ENCODE measurements at places on chromosomes 4 and X.

GRCh38 chr4:119517361-119518229 is 111.0 kb downstream of the PDE5A start:
- DNase-seq = no peak

- DNase-seq = no peak
Measured at GRCh38 chr4:6020613-6021012, 2.4 kb upstream of the C4orf50 start.

DNA sequence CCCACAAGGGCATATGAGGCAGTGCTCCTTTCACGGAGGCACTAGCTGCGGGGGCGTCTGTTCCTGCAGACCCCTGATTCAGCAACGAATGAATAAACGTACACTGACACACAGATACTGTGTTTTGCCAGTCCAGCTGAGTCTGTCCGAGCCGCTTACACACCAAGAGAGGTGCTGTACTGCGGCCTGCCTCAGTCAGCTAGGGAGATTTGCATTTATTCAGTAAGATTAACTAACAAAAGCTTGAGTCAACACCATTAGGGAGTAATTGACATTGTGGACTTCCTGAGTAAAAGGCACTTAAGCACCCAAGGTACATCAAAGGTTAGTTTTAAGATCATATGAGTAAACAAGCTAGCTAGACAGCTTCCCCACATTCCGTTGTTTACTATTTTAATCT is 31.0 kb upstream of the BEX4 start:
- no peak for DNase-seq

- DNase-seq = no peak
Measured at GRCh38 chr4:71830497-71831190, 46.8 kb upstream of the GC start.

DNA sequence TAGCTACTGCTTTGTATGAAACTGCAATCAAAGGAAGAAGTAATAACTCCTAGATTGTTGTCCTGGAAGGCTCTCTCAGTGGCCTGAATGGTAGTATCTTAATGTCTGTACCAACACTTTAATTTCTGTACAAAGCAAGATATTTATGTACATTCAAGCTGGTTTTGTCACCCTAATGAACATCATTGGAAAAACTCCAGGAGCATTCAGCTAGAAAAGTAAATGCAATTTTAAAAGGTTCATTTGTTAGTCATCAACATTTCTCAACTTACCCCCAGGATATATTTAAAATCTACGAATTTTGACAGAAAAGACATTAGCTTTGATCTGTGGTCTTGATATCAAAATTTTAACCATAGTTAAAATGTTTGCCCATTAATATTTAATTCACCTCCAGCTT is 80.0 kb upstream of the FGF13 start:
- DNase-seq = no peak

DNA sequence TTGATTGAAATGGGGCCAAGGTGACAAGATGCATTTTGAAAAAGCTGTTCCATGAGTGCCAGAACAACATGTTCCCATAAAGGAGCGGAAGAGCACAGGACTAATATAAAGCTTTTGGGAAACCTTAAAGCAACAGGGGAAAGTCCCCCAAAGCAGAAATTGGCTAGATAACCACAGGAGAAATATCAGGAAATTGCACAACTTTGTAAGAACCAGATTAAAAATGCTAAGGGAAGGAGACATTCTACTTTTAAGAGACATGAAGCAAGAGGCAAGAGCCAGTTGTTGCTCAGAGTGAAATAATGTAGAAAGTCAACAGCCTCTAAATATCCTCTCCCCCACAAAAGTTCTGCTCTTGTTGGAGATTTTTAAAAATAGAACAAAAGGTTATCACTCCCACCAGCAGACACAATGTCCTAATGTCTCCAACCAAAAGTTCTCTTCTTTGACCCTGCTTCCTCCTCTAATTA is 85.2 kb upstream of the LNX1 start:
- DNase-seq = no peak

GRCh38 chr4:23970201-23970850 is 80.5 kb upstream of the PPARGC1A start:
- no peak for DNase-seq

DNA sequence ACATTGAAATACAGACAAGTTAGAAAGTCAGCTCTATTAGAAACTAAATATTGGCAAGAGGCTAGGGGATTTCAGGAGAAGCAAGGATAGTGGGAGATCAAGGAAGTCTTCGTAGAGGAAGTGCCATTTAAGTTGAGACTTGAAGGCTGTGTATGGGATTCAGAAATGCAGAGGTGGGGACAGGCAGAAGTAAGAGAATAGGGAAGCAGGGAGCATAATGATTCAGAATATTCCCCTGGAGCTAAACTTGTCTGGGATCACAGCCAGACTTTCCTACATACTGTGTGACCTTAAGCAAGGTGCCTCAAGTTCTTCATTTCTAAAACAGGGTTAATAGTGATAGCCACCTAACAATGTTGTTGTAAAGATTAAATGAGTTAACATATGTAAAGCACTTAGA is 108.8 kb downstream of the DDIT4L start:
- no peak for DNase-seq

- no peak for DNase-seq
Measured at GRCh38 chr4:25817059-25817681, 45.6 kb downstream of the SEL1L3 start.

GRCh38 chr4:151323667-151324066 is 1.7 kb downstream of the SH3D19 start:
- no peak for DNase-seq

DNA sequence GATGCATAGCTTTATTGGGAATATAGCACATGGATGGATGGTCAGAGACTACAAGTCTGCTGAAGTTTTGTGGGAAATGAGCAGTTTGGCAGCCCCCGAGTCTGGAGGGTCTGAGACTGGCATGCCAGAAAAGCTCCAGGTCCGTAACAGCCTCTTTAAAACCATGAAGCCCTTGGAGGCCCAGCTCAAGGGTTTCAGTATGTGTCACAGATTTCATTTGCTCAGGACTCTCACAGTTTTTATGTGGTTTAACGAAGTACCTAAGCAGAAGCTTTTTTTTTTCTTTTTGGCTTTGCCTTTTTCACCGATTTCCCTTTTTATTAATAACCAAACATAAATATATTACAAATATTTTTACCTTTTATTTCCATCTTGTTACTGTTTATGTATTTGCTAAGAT is 30.6 kb upstream of the TMEM184C start:
- DNase-seq = no peak

DNA sequence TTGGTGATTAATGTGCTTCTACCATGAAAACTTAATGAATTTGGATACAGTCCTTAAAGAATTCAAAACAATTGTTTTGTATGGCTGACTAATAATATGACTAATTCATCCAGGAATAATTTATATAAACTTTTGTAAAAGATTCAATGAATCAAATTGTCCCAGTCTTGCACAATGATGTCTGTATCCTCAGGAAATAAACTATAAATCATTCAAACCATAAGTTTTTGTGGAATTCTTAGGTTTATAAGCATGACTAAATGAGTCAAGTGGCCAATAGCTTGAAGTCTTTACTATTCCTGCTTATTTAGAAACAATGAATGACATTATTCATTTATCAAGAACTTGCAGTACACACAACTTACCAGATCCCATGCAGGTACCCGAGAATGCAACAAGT is 935.0 kb upstream of the INTU start:
- no peak for DNase-seq

DNA sequence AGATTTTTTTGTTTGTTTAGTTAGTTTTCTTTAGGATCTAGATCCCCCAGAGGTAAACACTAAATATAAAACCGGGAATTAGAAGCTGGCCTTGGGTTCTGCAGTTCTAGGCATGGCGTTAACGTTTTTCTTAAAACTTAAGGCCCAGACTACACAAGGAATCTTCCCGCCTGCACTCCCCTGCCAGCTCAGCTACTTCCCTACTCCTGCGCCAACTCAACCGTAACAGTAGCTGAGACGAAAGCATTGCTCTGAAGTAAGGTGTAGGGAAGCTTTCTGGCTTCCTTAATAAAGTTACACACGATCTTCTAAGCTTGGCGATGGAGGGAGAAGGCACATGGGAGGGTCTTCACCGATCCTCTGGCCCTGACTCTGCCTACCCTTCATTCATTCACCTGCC is 37.1 kb downstream of the CPE start:
- DNase-seq = no peak

DNA sequence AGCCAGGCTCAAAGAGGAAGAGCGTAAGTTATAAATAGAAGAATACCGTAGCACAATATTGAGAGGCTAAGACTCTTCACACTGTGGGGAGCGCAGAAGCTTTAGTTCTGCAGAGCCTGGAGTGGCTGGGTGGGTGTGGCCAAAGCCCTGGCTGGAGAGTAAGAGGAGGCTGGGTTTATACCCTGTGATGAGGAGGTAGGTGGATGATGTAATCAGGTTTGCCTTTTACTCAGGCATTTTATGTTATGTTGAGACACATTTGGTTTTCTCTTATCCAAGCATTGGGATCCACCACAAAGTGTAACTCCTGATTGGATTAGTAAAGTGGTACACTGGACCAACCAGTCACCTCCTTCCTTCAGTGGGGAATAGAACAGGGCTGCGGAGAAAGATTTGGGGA is 13.9 kb downstream of the CDS1 start:
- no peak for DNase-seq

GRCh38 chrX:85052205-85052604 is 48.5 kb downstream of the APOOL start:
- DNase-seq = no peak

- no peak for DNase-seq
Measured at GRCh38 chrX:123920105-123920785, 41.3 kb upstream of the STAG2 start.

- no peak for DNase-seq
Measured at GRCh38 chr4:66564901-66565651, 894.8 kb upstream of the EPHA5 start.

GRCh38 chr4:16692046-16692445 is 206.4 kb downstream of the LDB2 start:
- DNase-seq = no peak

GRCh38 chr4:135718019-135718418 is 1516.4 kb upstream of the PABPC4L start:
- DNase-seq = no peak

DNA sequence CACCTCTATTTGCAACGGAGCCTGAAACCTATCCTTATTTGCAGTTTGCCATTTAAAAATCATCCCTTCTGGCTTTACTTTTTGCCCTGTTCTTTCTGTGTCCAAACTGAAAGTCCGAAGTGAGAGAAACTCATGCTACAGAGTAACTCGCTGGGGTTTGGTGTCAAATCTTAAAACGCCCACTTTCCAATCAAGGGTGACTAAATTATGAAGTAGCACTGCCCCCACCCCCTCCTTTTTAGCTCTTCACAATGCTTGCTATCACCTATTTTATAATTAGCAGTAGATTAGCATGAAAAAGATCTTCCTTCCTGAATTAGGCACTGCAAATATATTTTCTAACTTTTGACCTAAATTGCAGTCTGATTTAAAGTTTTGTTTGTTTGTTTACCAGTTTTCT is 52.5 kb downstream of the VGLL1 start:
- no peak for DNase-seq

DNA sequence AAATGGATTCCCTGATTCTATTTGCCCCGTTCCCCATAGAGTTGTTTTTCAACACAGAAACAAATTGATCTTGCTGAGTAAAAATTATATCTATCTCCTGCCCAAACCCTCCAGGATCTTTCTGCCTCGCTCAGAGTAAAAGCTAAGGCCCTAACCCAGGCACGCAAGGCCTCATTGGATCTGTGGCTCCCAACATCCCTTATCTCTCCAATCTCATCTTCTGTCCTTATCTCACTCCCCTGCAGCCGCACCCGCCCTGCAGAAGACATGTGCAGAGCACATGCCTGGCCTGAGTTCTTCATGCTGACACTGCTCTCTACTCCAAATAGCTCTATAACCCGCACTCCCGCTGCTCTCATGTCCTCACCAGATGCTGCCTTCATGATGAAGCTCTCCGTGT is 543.8 kb upstream of the ZFP42 start:
- no peak for DNase-seq

- no peak for DNase-seq
Measured at GRCh38 chr4:119744580-119744979, 116.0 kb upstream of the PDE5A start.

GRCh38 chr4:25809996-25810395 is 52.8 kb downstream of the SEL1L3 start:
- no peak for DNase-seq

- DNase-seq = no peak
Measured at GRCh38 chr4:11698846-11699590, 270.3 kb upstream of the HS3ST1 start.

DNA sequence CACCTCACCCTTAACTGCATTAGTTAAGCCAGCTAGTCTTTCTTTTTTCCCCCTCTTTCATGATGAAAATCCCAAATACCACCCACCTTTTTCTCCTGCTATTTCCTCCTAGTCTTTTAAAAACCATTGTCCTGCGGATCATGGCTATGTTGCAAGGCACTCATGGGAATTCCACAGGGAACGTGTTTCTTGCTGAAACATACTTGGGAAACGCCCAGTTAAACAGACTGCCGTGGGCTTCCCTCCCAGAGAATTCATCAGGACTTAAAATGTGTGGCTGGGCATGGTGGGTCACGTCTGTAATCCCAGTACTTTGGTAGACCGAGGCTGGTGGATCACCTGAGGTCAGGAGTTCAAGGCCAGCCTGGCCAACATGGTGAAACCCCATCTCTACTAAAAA is 32.2 kb downstream of the XG start:
- DNase-seq = no peak

- DNase-seq = no peak
Measured at GRCh38 chrX:43643201-43643600, 12.9 kb upstream of the MAOA start.

GRCh38 chr4:1472911-1473518 is 66.8 kb upstream of the NKX1-1 start:
- DNase-seq = no peak

DNA sequence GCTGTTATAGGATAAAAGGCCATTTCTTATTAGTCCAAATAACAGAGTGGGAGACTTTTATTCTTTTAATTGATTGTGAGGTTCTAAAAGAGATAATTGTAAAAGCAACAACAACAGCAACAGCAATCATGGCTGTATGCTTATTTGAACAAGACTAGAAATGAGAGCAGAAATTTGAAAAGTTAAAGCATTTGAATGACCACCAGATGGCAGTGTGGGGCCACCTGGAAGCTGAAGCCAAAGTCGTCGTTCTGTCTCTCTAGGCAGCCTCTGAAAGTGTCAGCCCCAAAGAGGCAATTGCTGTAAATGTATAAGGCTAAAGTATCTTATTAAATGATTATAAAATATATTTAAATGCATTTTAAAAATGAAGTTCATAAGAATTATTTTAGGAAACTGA is 42.2 kb downstream of the SH2D1A start:
- DNase-seq = no peak

DNA sequence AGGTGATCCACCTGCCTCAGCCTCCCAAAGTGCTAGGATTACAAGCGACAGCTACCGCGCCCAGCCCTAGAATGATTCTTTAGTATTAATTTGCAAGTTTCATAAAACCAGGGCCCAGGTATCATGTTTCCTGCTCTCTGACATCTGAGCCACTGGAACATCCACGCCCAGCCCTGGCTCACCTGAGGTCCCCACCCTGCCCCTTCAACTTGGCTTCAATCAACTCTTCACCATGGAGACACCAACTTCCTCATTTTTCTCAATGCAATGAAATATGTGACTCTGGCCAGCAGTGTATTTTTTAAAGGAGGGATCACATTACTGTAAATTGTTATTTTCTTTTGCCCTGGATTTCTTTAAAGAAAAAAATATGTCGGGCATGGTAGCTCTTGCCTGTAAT is 3.9 kb downstream of the PRSS12 start:
- DNase-seq = no peak

Data from stimulated activated CD8-positive, alpha-beta memory T cell treated with anti-CD3 and anti-CD28 coated beads, Interleukin-15, amount 100 ng/mL, for 48 hours (primary cell).